ENCODE measurements at places on chromosomes 3 and 15. TPM values are rescaled to one million over a fixed set of nuclear protein-coding genes. Genes with fewer than 3 reads are reported as not detected.

GRCh38 chr15:26771578-26772153, 1.2 kb downstream of the GABRB3 start:
- H3K4me1 ChIP-seq, result peaks cover 22% of the 10 kb centered on the region
- no peak for DNase-seq
- no peak overlapping the region for H3K27ac ChIP-seq
- no peaks in the 10 kb centered on the region for H3K36me3 ChIP-seq

- no peak for DNase-seq
- no peak overlapping the region for H3K27ac ChIP-seq
- H3K27me3 ChIP-seq, result no peaks in the 10 kb centered on the region
- H3K36me3 ChIP-seq, result no peaks in the 10 kb centered on the region
- no peak overlapping the region for H3K4me3 ChIP-seq
- H3K4me1 ChIP-seq, result peaks cover 22% of the 10 kb centered on the region
Observed at GRCh38 chr3:188041193-188041592, 112.8 kb upstream of the LPP start.

DNA sequence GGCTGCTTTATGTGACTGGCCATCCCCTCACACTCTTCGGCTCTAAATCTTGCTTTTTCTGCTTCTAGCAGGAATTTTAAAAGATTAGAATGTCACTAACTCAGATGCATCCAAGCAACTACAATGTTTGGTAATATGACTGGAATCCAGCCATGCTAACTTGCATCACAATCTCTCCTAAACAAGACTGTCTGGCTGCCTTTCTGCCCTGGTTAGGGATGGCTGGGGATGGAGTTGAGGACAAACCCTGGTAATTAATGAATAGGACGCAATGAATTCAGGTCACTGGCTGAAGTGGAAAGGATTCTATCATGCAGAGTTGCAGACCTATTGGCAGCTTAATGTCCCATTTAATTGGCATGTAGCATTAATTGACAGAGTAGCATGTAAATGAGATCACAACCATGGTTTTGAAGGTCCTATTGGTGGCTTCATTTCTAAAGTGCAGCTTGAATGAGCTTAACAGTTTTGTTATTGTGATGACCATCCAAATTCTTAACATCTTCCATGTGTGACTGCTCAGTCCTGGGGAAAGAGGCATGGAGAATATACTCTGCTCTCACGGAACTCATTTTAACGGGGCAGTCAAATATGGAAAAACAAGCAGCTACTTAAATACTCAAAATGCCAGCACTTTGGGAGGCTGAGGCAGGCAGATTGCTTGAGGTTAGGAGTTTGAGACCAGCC, 21.7 kb downstream of the NMNAT3 start:
- H3K36me3 ChIP-seq, result no peaks in the 10 kb centered on the region
- H3K4me1 ChIP-seq, result peaks cover 44% of the 10 kb centered on the region
- no peak overlapping the region for H3K4me3 ChIP-seq
- no peaks in the 10 kb centered on the region for H3K27me3 ChIP-seq
- no peak for DNase-seq
- no peak overlapping the region for H3K27ac ChIP-seq

DNA sequence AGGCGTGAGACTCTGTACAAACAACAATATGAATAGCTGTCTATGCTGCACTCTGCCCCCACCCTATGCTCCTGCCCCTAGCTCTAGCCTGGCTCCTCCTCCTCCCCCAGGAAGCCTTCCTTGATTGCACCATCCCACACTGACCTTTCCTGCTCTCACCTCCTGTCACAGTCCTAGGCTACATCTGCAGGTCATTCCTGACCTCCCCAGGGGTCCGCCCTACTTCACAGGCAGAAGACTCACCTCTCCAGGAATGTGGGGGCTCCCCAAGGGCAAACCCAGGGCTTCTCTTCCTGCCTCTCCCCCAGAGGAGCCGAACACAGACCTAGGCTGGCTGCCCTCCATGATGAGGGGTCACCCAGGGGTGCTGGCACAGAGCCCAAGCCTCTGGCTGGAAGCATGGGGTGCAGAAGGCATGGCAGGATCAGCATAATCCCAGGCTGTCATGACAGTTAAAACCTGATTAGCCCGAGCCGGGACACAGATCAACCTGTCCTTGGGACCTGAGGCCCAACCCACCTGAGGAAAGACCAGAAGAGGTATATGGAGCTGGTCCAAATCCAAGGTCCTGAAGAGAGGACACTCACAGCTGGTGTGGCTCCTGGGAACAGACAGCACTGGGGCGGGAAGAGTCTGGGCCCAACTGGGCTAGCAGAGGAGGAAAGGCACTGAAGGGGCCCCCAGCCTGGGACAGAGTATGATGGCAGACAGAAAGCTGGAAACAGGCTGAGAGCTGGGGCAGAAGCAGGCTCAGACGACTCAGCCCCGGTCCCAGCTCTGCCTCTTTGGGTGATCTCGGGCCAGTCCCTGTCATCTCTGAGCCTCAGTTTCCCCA, 5.9 kb downstream of the SEMA7A start:
- H3K4me3 ChIP-seq, result no peak overlapping the region
- no peaks in the 10 kb centered on the region for H3K36me3 ChIP-seq
- H3K27me3 ChIP-seq, result peaks cover 17% of the 10 kb centered on the region
- H3K27ac ChIP-seq, result no peak overlapping the region

DNA sequence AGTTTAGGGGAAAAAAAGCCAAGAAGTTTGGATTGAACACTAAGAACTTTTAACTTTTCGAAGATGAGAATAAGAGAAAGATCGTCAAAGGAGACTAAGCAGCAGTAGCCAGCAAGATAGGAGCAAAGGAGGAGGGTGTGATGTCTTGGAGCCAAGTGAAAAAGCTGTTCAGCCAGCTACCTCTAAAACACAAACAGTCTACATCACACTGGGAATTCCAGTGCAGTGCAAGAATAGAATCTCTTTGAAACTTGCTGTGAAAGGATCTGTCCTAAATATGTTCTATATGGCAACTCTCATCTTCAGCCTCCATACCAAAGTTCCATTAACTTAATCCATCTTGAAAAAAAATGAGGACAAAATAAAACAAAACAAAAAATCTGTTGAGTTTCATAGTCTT, 541.5 kb downstream of the MAGI1 start:
- DNase-seq, result no peak
- H3K36me3 ChIP-seq, result no peaks in the 10 kb centered on the region
- no peaks in the 10 kb centered on the region for H3K27me3 ChIP-seq
- H3K4me1 ChIP-seq, result peaks cover 4% of the 10 kb centered on the region
- no peak overlapping the region for H3K27ac ChIP-seq
- no peak overlapping the region for H3K4me3 ChIP-seq

DNA sequence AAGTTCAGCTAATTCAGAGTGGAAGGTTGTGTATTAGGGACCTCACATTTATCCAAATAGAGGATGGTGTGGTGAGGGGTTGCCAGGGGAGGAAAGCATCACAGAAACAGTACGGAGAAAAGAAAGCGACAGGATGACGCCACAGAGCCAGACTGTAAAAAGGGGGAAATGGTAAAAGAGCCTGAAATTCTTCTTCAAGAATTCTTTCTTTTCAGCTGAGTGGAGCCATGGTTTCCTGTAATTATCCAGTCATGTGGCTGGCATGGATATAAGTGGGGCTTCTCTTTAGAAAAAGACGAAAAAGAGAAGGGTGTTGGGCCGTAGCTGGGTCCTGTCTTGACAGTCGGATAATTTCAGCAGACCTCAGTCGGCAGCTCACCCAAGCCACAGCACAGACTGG, 24.5 kb upstream of the PSMD6 start:
- no peak overlapping the region for H3K27ac ChIP-seq
- H3K27me3 ChIP-seq, result no peaks in the 10 kb centered on the region
- H3K36me3 ChIP-seq, result no peaks in the 10 kb centered on the region
- no peak overlapping the region for H3K4me3 ChIP-seq
- no peak for DNase-seq

- no peaks in the 10 kb centered on the region for H3K36me3 ChIP-seq
- peaks cover 15% of the 10 kb centered on the region for H3K4me1 ChIP-seq
- H3K27me3 ChIP-seq, result no peaks in the 10 kb centered on the region
- DNase-seq, result no peak
- H3K27ac ChIP-seq, result no peak overlapping the region
- no peak overlapping the region for H3K4me3 ChIP-seq
Observed at GRCh38 chr3:11238880-11239279, 33.3 kb upstream of the ATG7 start.

DNA sequence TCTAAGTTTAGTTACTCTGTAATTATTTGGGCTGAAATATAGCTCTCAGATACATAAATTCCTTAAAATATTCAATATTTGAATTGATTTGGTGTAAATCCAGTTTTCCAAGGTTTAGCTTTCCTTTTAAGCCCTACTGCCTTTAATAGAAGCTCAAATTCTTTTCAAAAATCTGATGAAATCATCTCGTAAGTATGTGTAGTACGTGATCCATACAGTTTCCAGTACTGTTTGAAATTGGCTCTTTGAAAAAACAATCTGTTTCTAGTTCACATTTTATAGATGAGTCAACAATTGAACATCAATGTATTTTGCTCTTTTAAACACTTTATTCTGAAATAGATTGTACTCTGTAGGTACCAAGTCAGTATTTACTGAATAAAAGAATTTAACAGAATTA, 84.2 kb downstream of the LRRC49 start:
- no peak overlapping the region for H3K27ac ChIP-seq
- no peak for DNase-seq
- H3K4me1 ChIP-seq, result no peaks in the 10 kb centered on the region
- no peaks in the 10 kb centered on the region for H3K27me3 ChIP-seq
- H3K36me3 ChIP-seq, result no peaks in the 10 kb centered on the region

DNA sequence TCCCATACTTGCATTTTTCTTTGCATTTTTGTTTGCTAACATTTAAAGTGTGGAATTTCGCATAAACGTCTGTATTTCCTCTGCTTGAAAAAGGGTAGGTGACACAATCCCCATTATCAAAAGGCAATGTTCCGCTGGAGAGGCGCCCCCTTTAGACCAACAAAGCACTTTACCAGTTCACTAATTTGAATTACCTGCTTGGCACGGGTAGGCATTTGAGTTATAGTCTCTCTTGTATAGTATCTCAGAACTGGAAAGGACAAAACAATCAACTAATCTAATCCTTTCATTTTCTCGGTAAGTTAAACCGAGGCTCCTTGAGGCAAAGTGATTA, 775 bp upstream of the CCDC39 start:
- no peak for DNase-seq
- H3K27ac ChIP-seq, result no peak overlapping the region
- peaks cover 19% of the 10 kb centered on the region for H3K4me1 ChIP-seq
- H3K27me3 ChIP-seq, result peaks cover 22% of the 10 kb centered on the region
- H3K36me3 ChIP-seq, result no peaks in the 10 kb centered on the region

DNA sequence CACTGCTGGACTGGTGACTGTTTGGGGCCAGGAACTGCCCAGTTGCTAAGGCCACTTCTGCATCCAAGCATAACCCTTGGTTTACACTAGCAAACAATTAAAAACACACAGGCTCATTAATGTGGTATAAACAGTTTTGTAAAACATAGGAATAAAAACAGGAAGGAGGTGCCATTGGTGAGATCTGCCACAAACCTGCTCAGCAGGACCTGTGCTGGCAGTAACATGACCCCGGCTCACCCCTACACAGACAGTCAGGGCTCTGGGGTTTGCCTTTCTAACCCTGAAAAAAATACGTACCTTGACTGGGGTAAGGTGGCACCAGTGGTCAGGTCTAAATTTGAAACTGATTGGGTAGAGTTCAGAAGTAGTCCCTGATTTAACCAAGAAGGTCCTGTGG, 76.2 kb downstream of the ATP1B3 start:
- no peak overlapping the region for H3K4me3 ChIP-seq
- no peak for DNase-seq
- H3K36me3 ChIP-seq, result peaks cover 18% of the 10 kb centered on the region
- no peak overlapping the region for H3K27ac ChIP-seq
- H3K4me1 ChIP-seq, result peaks cover 29% of the 10 kb centered on the region

GRCh38 chr3:15099364-15100098, 583 bp upstream of the RBSN start:
- peaks cover 36% of the 10 kb centered on the region for H3K4me1 ChIP-seq
- peak overlapping the region; percentile 85 for H3K27ac ChIP-seq
- peak overlapping the region; percentile 81 for H3K4me3 ChIP-seq
- no peaks in the 10 kb centered on the region for H3K27me3 ChIP-seq

GRCh38 chr3:13581485-13582365, 32.8 kb downstream of the FBLN2 start:
- H3K27ac ChIP-seq, result peak overlapping the region; percentile 39
- peaks cover 32% of the 10 kb centered on the region for H3K4me1 ChIP-seq
- H3K27me3 ChIP-seq, result no peaks in the 10 kb centered on the region
- H3K36me3 ChIP-seq, result no peaks in the 10 kb centered on the region
- no peak for DNase-seq

DNA sequence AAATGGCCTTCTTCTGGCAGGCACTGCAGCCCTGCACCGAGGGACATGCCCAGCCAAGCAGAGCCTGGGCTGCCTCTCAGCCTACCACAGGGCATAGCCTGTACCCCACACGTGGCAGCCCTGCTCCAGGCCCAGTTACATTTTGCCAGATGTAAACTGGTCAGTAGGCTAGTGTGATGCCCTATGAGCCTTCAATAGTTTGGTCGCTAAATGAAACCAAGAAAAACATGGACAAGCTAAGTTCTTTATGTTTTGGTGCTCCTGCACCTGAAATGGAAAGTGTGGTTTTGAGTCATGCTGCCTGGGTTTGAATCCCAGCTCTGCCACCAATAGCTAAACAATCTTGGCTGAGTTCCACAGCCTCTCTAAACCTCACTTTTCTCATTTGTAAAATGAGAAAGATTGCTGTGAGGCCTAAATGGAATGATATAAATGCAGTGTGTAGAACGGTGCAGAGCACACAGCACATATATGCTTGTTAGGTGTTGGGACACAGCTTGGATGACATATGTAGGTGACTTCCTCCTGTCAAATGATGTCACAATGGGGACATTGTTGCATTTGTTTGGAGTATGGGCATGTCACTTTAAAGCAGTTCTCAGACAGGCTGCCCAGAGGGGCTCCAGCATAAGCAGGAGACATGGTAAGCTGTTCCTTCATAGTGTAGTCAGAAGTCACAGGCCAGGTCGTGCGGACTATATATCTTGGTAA, 57.4 kb downstream of the ZBTB38 start:
- H3K27me3 ChIP-seq, result no peaks in the 10 kb centered on the region
- H3K27ac ChIP-seq, result peak overlapping the region; percentile 80
- H3K4me3 ChIP-seq, result no peak overlapping the region

OR5K2 gene
- not detected for total RNA-seq

COL6A5 gene
- 0.32 TPM for total RNA-seq

RNF111 gene
- total RNA-seq, result 27.1 TPM
